ENCODE measurements at places on chromosomes 1 and 21.

DNA sequence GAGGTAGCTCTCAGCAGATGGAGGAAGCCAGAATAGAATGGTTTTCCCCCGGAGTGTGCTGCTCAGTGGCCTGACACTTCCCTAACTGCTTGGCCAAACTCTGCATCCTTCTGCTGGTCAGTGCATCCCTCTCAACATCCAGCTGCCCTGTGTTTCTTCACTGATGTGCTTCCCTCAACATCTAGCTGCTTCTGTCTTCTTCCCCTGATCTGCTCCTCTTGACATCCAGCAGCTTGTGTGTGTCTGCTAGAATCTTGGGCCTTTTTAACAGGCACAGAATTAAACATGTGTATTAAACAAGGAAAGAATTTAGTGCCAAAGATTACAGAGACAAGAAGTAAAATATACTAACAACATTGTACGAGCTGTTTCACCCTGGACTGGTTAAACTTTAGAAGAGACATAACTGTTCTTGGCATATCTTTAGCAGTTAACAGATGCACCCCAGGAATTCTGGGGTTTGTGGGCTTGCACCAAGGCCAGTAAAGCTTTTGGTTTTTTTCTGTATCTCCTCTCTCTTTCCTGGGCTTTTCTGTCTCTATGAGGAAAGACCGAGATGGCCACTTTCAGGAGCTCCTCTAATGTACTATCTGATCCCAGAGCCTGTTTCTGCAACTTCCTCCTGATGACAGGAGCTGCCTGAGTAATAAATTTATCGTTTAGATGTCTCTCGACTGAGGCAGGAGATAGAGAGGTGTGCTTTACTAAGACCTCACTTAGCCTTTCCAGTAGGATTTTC lies 34.8 kb upstream of the HSD3B1 start:
- no peak for DNase-seq
- no peaks in the 10 kb centered on the region for H3K4me1 ChIP-seq
- H3K4me3 ChIP-seq = no peak overlapping the region
- H3K36me3 ChIP-seq = no peaks in the 10 kb centered on the region

DNA sequence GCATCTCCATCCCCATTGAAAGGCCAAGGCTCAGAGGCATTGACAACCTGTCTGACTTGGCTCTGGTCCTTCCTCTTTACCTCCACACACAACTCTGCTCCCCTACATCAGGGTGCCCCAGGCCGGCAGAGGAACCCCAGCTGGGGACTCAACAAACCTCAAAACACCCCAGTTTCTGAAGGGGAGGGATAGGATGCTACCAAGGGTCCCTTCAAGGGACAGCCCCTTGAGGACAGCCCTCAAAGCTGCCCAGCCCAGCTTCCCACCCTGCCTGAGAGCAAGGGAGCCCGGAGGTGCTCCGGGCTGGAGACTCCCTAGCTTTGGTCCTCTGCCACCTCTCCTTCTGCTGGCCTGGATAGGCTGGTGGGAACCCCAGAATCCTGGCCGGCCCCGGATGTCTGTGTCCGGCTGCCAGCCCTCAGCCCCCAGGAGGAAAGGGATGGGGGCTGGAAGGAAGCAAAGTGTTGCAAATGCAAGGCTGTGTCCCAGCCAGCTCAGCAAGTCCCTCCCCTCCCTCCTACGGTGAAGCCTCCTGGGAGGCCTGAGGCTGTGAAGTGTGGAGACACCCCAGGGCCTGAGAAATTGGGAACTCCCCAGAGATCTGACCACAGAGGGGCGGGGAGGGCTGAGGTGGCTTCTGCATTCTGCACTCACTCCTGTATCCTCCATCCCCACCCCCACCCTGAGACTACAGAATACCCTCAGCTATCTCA lies 1.1 kb upstream of the MARCKSL1 start:
- H3K36me3 ChIP-seq = peaks cover 10% of the 10 kb centered on the region
- peaks cover 34% of the 10 kb centered on the region for H3K4me1 ChIP-seq
- H3K4me3 ChIP-seq = peak overlapping the region; percentile 13
- no peaks in the 10 kb centered on the region for H3K27me3 ChIP-seq
- DNase-seq = peak; percentile 76

GRCh38 chr1:213484333-213484732 lies 433.3 kb downstream of the RPS6KC1 start:
- peaks cover 5% of the 10 kb centered on the region for H3K4me1 ChIP-seq
- H3K36me3 ChIP-seq = no peaks in the 10 kb centered on the region
- peaks cover 25% of the 10 kb centered on the region for H3K27me3 ChIP-seq
- no peak overlapping the region for H3K4me3 ChIP-seq
- DNase-seq = no peak

GRCh38 chr1:241641773-241642592 lies 1.8 kb upstream of the CHML start:
- H3K36me3 ChIP-seq = peaks cover 19% of the 10 kb centered on the region
- no peaks in the 10 kb centered on the region for H3K27me3 ChIP-seq
- H3K27ac ChIP-seq = no peak overlapping the region
- peaks cover 31% of the 10 kb centered on the region for H3K4me1 ChIP-seq

- peaks cover 18% of the 10 kb centered on the region for H3K4me1 ChIP-seq
- DNase-seq = no peak
- H3K4me3 ChIP-seq = no peak overlapping the region
These were observed 6.4 kb upstream of the TACSTD2 start for GRCh38 chr1:58583496-58583895.

DNA sequence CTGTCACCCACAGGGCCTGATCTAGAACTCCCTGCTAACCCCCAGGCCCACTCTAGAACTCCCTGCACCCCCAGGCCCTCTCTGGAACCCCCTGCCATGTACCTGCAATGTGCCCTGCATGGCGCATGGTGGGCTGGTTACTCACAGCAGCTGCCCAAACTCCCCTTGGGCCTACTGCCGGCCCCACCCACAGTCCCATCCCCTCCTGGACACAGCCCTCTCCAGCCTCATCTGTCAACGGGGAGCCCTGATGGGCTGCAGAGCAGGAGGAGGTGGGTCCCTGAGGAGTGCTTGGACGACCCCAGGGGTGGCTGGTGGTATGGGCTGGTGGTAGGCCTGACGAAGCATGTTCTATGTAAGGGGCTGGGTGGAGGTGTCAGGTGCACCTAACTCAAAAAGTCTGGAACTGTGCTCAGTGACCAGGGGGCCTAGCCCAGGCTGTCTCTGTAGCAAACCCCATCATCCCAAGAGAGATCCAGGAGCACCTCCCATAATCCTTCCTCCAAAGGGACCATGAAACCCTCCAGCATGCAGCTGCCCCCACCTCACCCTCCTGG lies 19.0 kb upstream of the PRSS38 start:
- no peaks in the 10 kb centered on the region for H3K4me1 ChIP-seq
- no peaks in the 10 kb centered on the region for H3K27me3 ChIP-seq
- no peak for DNase-seq
- H3K4me3 ChIP-seq = no peak overlapping the region
- H3K27ac ChIP-seq = no peak overlapping the region

- peaks cover 30% of the 10 kb centered on the region for H3K36me3 ChIP-seq
- DNase-seq = peak; percentile 39
- no peaks in the 10 kb centered on the region for H3K27me3 ChIP-seq
- peaks cover 41% of the 10 kb centered on the region for H3K4me1 ChIP-seq
These were observed 65.7 kb downstream of the DISP1 start for GRCh38 chr1:222880587-222880986.

DNA sequence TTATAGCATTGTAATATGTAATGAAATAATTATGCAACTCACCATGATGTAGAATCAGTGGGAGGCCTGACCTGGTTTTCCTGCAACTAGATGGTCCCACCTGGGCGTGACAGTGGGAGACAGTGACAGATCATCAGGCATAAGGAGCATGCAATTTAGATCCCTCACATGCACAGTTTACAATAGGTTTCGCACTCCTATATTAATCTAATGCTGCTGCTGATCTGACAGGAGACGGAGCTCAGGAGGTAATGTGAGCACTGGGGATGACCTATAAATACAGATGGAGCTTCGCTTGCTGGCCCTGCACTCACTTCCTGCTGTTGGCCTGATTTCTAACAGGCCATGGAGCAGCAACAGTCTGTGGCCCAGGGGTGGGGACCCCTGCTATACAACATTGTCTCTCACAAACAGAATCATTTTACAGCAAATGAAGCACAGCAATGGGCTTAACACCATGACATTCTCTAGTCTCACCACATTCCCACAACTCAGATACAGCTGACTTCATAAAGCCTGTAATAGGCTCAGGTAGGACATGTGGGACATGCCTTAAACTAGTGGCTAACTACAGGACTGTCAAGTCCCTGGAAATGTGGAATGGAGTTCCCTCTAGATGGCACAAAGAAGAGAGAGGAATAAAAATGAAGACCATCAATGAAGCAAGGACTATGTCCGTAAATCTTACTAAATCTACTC lies 40.7 kb upstream of the SLC5A9 start:
- H3K4me3 ChIP-seq = no peak overlapping the region
- peaks cover 27% of the 10 kb centered on the region for H3K27me3 ChIP-seq
- H3K4me1 ChIP-seq = no peaks in the 10 kb centered on the region

GRCh38 chr1:51329443-51330325 lies 678 bp downstream of the TTC39A start:
- H3K27me3 ChIP-seq = peaks cover 34% of the 10 kb centered on the region
- no peak overlapping the region for H3K27ac ChIP-seq
- H3K4me1 ChIP-seq = peaks cover 12% of the 10 kb centered on the region
- H3K36me3 ChIP-seq = peaks cover 3% of the 10 kb centered on the region

GRCh38 chr1:201136355-201137023 lies 9.5 kb upstream of the ASCL5 start:
- no peaks in the 10 kb centered on the region for H3K27me3 ChIP-seq
- H3K4me1 ChIP-seq = no peaks in the 10 kb centered on the region
- no peak overlapping the region for H3K27ac ChIP-seq
- H3K4me3 ChIP-seq = no peak overlapping the region

DNA sequence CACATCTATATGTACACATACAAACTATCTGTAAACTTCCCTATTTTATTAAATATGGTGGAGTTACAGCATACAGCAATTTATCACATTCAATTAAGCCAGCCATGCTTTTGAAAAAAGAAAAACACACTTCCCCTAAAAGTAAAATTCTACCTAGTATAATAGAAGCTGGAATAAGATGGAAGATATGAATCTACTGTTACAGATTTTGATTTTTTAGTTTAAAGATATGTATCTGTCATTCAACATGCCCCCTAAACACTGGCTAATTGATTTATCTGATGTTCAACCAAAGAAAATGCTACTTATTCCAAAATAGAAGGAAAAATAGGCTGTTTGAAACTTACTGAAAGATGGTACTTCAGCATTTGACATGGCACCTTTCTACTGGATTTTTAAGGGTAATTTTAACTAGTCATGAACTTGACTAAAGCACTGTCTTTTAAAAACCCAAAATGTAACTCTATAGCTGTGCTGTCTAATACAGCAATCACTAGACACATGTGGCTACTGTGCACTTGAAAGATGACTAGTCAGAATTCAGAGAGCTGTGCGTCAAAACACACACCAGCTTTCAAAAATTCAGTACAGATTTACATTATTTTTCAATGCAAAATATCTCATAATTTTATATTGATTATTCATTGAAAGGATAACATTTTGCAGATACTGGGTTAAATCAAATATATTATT lies 25.0 kb downstream of the NRIP1 start:
- DNase-seq = no peak
- no peak overlapping the region for H3K27ac ChIP-seq
- H3K4me3 ChIP-seq = no peak overlapping the region
- peaks cover 44% of the 10 kb centered on the region for H3K36me3 ChIP-seq

- H3K27me3 ChIP-seq = peaks cover 3% of the 10 kb centered on the region
- no peaks in the 10 kb centered on the region for H3K4me1 ChIP-seq
- no peak overlapping the region for H3K4me3 ChIP-seq
- H3K27ac ChIP-seq = no peak overlapping the region
- no peak for DNase-seq
These were observed 19.1 kb downstream of the MATN1 start for GRCh38 chr1:30704271-30704670.

DNA sequence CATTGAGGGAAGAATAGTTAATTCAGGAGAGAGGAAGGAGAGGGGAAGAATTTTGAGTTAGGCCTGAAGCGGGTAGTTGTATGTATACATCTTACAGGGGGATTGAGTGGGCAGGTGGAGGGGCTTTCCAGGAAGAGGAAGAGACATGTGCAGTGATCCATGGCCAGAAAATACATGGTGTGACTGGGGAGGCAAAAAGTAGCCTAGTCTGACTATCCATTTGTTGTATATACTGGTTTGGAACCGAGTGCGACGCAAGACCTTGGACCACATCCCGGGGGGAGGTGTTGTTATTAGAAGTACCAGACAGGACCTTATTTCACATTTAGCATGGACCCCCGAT lies 158.3 kb downstream of the SDCCAG8 start:
- no peaks in the 10 kb centered on the region for H3K27me3 ChIP-seq
- DNase-seq = no peak
- H3K4me3 ChIP-seq = no peak overlapping the region
- peaks cover 22% of the 10 kb centered on the region for H3K4me1 ChIP-seq
- no peak overlapping the region for H3K27ac ChIP-seq
- peaks cover 13% of the 10 kb centered on the region for H3K36me3 ChIP-seq

DNA sequence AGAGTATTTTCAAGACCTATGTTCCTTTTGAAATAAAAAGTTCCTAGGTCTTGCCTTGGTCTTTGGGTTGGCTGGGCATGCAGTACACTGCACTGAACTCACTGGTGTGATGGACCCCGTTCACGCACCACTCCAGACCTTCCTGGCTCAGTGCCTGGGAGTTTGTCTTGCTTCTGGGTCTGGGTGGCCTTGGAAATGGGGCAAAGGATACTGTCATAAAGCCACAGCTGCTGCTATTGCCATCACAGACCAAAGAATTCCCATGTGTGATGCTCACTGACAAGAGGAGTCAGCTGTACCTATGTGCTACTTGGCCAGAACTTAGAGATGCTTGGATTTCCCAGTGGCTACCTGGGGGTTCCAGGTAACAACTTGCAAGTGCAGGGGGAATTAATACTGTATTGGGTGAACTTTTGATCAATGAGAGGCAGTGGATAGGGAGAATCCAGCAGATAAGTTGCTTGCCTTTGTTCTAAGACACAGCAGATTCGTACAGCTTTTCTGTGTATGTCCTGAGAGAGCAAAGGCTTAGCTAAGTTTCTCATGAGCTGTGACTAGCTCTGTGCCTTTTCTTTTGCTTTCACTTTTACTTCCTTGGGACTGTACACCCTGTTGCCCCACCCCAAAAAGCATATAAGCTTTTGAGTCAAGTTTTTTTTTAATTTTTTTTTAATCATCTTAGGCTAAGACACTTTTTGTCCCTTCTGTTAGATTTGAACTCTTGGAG lies 115.3 kb downstream of the RUNX1 start:
- H3K4me1 ChIP-seq = peaks cover 79% of the 10 kb centered on the region
- H3K36me3 ChIP-seq = peaks cover 7% of the 10 kb centered on the region
- DNase-seq = no peak
- H3K27me3 ChIP-seq = no peaks in the 10 kb centered on the region

GRCh38 chr21:32308696-32309095 lies 10.0 kb downstream of the MRAP start:
- H3K4me3 ChIP-seq = no peak overlapping the region
- no peaks in the 10 kb centered on the region for H3K27me3 ChIP-seq
- no peak for DNase-seq
- peaks cover 6% of the 10 kb centered on the region for H3K4me1 ChIP-seq
- H3K27ac ChIP-seq = peak overlapping the region; percentile 27
- H3K36me3 ChIP-seq = peaks cover 39% of the 10 kb centered on the region

- no peak for DNase-seq
- no peaks in the 10 kb centered on the region for H3K27me3 ChIP-seq
- H3K4me1 ChIP-seq = peaks cover 84% of the 10 kb centered on the region
- H3K27ac ChIP-seq = peak overlapping the region; percentile 89
- peaks cover 3% of the 10 kb centered on the region for H3K36me3 ChIP-seq
- peak overlapping the region; percentile 81 for H3K4me3 ChIP-seq
These were observed 1.4 kb downstream of the IL6R start for GRCh38 chr1:154406572-154406879.

- H3K4me3 ChIP-seq = no peak overlapping the region
- no peaks in the 10 kb centered on the region for H3K4me1 ChIP-seq
- H3K27ac ChIP-seq = no peak overlapping the region
- DNase-seq = no peak
- H3K27me3 ChIP-seq = no peaks in the 10 kb centered on the region
These were observed 290.8 kb upstream of the ESRRG start for GRCh38 chr1:217014066-217014465.
